ENCODE measurements at places on chromosomes 5 and 9.
A peak's percentile ranks its signal among the peaks of the same experiment; 100 is the strongest.

- no peak for DNase-seq
Observed at GRCh38 chr5:123449424-123449974, 26.3 kb upstream of the CEP120 start.

GRCh38 chr5:31711935-31712592 lies 73.1 kb downstream of the PDZD2 start:
- DNase-seq = no peak

DNA sequence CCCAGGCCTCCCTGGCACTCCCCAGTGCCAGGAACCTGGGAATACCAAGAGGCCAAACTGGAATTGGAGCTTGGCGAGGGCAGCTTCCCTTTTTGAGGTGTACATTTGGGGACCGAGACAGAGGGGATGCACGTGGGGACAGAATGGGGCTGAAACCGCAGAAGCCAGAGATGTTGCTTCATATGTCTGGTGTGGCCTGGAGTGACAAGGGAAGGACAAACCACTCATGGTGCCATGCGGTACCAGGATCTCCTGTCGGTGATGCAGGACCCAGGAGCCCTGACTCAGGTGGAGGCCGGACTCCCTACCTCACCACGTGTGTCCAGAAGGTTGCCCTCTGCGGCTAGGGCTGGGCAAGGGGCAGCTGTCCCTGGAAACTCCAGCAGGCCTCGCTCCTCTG lies 4.0 kb upstream of the CSF2 start:
- DNase-seq = no peak

DNA sequence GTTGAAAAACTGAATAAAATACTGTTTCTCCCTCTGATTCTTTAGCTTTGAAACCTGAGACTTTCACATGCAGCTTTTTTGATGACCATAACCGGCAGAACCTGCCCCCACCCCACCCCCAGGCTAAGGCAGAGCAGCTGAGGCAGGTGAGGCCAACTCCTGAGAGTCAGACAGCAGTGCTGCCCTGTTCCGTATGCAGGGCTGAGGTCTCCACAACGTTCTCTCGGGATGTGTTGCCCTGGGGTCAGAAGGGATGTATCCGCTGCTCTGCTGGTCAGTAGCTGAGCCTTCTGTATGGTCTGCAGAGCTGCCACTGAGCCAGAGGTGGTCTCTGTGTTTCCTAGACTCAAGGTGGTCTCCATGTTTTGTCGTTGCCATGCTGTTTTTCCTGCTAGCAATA lies 190.5 kb downstream of the AOPEP start:
- DNase-seq = no peak

DNA sequence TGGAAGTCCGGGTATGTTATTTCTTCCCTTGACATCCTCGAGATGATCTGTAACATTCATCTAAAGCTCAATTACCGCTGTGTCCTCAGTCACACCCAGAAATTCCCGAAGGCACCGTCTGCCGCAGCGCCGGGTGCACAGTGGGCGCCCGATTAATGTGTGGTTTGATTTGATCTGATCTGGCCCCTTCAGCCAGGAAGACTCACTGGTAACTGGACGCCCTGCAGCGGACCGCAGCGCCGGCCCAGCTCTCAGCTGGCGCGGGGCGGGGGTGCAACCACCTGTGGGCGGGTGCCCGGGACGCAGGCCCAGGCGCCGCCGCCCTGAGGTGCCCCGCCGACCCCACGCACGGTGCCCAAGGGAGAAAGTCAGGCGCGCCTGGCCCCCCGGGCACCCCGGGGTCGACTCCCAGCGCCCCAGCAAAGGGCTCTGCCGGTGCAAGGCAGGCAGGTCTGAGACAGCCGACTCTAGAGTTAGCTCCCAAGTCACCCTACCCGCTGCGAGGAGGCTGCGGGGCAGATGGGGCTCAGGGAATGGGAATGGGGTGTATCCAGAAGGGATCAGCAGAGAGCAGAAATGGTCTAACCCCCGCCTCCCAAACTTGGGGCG lies 1.7 kb downstream of the EPB41L4B start:
- DNase-seq = no peak

DNA sequence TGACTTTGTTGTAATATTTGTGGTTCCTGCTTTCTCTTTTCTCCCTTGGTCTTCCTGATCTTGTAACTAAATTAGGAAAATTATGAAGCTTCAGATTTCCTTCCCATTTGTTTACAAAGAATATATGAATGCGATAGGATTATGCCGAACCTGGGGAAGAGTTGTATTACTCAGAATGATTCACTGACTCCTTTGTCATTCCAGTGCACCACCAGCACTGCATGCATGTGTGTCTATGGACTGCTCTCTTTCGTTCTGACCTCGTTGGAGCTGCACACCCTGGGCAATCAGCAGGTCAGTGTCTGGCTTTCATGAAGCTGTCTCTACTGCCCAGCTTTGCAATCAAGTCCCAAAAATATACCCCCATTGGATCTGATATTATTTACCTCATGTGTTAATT lies 25.5 kb downstream of the NUP188 start:
- no peak for DNase-seq

DNA sequence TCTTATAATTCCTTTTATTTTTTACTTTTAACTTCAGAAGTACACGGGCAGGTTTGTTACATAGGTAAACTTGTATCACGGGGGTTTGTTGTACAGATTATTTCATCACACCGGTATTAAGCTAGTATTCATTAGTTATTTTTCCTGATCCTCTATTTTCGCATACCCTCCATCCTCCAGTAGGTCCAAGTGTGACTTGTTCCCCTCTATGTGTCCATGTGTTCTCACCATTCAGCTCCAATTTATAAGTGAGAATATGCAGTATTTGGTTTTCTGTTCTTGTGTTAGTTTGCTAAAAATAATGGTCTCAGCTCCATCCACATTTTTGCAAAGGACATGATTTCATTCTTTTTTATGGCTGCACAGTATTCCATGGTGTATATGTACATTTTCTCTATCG lies 43.1 kb upstream of the IFNE start:
- DNase-seq = no peak

DNA sequence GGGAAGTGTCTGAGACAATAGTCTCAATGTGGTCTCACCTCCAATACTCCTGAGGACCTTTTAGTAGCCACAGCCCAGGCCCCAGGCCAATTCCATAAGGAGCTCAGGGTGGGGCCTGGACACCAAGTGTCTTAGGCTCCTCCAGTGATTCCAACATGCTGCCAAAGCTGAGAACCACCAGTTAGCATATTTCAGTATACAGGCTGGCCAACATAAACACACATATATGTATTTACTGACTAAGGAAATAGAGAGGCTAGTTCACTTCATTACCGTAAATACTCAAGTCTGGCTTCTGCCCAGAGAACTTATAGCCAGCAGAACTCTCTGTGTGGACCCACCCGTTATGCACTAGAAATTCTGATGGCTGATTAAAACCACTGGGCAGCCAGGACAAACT lies 24.1 kb downstream of the S1PR3 start:
- DNase-seq = no peak

GRCh38 chr5:139638090-139638735 lies 9.9 kb upstream of the CXXC5 start:
- no peak for DNase-seq

DNA sequence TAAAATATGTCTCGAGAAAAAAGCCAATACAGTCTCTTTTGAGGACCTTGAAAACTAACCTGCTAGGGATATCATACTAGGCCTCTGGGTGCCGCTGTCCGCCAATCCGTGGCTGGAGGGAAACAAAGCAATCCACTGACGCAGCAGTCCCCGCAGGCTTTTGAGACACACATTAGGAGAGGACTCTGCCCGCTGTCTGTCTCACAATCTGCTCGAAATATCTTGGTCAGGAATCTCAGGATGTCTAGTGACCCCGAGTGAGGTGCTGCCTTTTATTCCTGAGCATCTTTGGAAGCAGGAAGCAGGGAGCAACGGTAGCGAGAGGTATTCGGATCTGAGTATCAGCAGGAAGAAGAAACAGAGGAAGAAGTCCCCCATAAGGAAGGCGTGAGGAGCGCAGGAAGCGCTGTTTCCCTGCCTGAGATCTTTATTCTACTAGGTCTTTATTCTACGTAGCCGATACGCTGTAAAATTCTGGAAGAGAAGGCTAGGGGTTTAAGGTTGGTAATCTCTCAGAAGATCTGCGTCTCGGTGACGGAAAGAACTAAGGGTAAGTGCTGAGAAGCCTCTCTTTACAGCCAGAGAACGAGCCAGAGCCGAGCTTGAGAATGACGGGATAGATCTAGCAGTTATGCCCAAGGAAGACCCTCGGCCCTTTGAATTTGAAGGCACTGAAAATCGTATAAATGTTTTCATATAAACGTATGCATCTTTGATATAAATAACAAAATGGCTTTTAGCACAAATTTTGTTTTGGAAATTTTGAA lies 4.0 kb upstream of the PCDHGA1 start:
- peak; percentile 69 for DNase-seq

DNA sequence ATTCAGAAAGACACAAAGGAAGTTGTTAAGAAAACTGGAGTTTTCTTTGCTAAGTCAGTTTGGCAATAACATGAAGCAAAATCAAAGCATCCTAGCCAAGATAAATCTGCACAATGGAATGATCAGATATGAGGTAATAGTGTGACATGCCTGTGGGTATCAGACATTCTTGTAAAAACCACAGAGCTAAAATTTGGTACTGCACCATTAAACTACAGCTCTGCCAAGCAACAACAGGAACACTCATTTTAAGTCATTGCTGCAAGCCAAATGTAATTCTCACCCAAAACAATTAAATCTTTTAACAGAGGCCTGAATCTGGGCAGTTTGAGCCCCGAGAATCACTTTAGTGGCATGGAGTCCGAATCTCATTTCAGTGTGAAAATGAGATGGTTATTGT lies 96.6 kb downstream of the VCAN start:
- no peak for DNase-seq

DNA sequence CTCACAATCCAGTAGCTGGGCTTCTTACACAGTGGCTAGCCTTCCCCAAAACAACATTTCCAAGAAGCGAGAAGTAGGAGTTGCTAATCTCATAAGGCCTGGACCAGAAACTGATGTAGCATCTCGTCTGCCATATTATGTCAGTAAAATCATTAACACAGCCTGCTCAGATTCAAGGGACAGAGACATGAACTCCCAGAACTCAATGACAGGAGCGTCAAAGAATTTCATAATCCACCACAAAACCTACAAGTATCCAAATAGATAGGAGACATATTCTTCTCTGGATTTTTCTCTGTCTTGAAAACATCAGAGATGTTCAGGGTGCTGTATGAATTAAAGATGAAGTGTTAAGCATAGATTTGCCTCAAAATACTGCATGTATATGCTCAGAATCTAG lies 457.6 kb upstream of the ACTBL2 start:
- DNase-seq = no peak

DNA sequence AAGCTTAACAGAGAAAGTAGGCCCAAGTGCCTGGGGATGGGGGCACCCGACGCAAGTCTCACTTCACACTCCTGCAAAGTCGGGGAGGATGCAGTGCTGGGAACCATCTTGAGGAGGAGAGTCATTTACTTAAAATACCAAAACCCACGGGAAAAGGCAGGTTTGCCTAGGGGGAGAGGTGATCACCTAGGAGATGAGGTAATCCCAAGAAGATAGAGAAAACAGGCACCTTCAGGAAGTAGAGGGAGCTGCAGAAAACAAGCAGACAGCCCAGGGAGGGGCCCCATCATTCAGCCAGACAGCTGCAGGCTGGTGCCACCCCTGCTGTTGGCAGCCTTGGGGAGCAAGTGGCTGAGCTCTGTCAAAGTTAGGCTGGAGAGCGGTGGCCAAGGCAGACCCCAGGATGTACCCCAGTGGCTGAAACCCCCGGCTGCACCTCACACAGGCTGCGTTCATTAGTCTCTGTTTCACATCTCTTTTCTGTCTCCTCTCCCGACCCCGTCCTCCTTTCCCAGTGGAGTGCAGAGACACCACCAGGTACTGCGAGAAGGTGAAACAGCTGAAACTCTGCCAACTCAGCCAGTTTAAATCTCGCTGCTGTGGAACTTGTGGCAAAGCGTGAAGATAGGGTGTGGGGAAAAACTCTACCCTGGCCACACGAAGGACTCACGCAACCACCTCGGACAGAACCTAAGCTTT lies 124.9 kb downstream of the SAXO1 start:
- no peak for DNase-seq

GRCh38 chr5:68348447-68349222 lies 133.1 kb downstream of the PIK3R1 start:
- DNase-seq = no peak

DNA sequence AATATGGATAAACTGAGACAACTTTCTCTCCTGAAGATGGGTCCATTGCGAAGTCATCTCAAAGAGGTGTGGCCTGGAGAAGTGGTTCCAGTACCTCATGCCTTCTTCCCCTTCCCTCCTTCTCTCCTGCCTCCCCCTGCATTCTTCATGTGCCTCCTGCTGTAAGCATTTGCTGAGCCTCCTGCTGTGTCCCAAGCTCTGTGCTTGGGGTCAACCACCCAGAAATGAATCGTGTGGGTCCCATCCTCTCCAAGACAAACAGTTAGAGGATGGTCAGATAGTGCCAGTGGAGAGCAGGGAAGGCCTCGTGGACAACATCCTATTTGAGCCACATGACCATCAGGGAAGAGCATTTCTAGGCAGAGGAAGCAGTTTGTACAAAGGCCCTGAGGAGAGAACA lies 53.5 kb downstream of the KCNIP1 start:
- no peak for DNase-seq

DNA sequence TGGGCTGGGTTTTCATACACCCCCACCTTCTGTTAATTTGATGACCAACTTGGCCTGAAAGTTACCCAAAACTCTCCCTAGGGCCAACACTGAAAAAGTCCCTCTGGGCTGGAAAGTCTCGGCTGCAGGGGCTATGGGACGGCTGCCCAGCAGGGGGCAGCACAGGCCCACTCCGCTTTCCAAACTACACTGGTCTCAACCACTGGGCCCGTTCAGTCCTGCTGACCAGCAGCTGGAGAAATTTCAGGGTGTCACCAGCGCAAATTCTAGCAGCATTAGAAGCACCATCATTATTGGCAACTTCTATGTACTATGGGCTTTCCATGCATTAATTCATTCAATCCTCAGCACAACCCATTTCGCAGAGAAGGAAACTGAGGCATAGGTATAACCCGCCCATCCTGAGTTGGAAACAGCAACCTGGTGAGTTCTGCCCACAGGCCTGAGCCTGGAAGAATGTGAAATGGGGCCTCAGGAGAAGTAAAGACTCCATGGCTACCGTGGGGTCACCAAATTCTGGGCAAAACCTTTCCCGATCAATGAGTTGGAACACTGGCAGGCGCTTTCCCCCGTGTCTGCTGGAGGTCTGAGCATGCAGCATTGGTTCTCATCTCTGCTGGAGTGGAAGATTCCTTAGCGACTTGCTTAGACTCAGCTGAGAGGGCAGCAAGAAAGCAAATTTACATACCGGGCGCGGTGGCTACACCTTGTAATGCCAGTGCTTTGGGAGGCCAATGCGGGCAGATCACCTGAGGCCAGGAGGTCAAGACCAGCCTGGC lies 9.7 kb downstream of the ORM2 start:
- DNase-seq = peak; percentile 57

DNA sequence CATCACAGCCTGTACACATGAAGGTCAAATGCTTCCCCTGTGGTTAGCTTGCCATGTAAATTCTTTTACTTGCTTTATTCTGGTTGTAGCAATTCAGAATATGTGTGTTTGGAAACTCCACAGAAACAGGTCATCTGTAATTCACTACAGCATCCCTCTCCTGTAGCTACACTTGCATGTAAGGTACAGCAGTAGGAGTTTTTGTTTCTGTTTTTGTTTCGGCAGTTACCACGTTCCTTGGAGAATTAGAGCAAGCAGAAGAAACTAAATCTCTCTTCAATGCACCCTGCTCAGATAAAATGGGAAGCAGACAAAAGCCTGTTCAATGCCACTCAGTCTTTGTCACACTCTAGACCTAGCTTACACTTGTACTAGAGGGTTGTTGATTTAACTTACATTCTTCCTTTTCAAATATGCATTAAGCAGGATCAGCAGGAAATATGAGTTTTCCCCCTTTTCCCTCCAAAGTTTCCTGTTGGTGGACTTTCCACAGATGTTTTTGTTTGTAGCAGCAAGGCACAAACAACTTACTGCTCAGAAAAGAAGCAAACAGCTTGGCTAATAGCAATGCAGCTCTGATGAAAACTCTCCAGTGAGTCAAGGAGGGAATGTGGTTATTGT lies 80.9 kb downstream of the YIPF5 start:
- DNase-seq = no peak
